ENCODE measurements at places on chromosomes 11 and 22.

DNA sequence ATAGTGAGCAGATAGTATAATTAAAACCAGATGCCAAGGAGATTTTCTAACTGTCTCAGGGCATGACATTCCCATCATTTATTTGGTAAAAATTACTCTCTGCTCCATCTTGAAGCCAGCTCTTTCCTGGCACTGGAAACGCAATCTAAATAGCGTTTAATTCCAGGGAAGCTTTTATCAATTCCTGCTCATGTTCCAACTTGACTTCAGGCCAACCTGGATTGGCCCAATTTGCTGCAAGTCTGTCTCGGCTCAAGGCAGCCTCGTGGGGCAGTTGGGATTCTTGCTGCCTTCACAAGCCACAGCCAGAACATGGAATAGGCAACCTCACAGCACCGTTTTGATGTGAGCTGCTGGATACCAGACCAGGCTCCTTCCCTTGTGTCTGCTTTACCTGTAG lies 1255.9 kb downstream of the TBC1D22A start:
- DNase-seq: no peak

DNA sequence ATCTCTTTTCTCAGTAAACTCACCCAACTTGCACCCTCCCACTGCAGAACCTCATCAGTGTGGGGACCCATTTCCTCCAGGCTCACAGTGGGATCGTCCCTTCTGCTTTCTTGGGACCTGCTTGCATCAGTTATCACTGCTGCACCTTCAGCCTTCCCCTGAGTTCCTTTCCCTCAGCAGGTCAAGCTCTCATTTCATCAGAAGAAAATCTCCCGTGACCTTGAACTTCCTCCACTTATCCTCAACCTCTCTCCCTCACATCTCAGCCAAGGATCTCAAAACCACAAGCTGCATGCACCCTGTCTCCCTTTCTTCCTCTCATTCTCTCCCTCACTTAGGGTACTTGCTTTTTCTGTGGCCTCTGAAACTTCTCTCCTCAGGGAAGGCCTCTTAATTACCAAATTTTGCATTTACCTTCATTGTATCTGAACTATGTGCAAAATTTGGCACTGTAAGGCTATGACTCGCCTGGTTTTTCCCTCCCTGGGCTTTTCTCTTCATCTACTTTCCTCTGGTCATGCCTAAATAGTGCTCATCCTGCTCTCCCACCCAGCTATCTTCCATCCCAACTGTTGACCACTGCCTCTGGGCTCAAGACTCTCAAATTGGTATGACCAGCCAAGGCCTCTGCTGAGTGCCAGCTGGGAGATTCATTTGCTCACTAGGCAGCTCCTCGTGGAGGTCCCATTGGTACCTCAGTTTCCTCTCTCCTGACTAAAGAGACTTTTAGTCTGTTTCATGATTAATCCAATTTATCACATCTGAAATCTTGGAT lies 2.7 kb upstream of the RCE1 start:
- DNase-seq: peak; percentile 16

DNA sequence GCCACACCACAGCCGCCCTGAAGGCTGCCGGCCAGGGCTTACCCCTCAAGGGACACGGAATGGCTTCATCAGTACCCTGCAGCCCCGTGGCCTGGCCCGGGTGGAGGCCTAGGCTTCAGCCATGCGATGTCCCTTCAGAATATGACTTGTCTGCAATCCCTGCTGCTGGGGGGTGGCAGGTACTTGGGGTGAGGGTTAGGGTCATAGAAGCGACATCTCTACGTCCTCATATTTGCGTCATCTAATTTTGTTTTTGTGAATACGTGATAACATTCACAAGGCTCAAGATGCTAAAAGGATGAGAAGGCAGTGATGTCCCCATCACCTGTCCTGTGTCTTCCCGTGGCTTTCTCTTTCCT lies 6.4 kb downstream of the CCND1 start:
- DNase-seq: peak; percentile 26

DNA sequence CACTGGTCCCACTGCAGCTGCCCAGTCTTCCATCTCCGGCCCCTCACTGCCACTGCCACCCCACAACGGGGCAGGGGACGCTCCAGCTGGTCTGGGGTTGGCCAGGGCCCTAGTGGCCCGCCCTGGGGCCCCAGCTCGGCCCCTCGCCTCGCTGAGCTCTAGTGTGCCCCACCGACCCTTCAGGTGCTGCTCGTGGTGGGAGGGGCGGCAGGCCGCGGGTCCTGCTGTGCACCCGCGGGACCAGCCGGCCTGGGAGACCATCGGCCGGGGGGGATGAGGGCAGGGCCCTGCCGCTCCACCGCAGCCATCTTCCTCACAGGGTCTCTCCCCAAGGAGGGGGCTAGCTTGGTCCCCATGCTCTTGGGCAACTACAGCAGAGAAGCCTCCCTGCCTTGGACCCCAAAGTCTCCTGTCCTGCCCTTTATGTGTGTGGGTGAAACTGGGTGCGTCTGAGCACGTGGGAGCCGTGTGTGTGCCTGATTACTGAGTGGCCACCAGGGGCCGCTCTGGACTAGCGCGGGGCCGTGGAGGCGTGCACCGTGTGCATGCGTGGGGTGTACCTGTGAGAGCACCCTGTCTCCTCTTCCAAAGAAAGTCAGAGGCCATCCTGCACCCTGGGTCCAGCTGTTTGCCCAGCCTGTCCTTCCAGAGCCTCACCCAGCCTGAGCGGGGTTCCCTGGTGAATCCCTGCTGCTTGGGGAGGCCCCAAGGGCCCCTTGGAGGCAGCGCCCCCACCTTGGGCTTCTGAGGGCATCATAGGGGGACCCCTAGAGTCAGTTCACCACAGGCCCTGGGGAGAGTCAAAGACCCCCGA lies 6.0 kb upstream of the ACR start:
- peak; percentile 66 for DNase-seq

GRCh38 chr11:64341851-64342791 lies 2.1 kb downstream of the CCDC88B start:
- DNase-seq: peak; percentile 96

- no peak for DNase-seq
Observed at GRCh38 chr22:30566125-30566524, 8.3 kb downstream of the GAL3ST1 start.

Measured in GM23248 (cell line).